Activated naive CD4-positive, alpha-beta T cell treated with anti-CD3 and anti-CD28 coated beads for 36 hours (primary cell): ENCODE measurements at places on chromosomes 4 and X.

GRCh38 chrX:129000018-129000417 is 523.3 kb downstream of the SMARCA1 start:
- no peak for DNase-seq

DNA sequence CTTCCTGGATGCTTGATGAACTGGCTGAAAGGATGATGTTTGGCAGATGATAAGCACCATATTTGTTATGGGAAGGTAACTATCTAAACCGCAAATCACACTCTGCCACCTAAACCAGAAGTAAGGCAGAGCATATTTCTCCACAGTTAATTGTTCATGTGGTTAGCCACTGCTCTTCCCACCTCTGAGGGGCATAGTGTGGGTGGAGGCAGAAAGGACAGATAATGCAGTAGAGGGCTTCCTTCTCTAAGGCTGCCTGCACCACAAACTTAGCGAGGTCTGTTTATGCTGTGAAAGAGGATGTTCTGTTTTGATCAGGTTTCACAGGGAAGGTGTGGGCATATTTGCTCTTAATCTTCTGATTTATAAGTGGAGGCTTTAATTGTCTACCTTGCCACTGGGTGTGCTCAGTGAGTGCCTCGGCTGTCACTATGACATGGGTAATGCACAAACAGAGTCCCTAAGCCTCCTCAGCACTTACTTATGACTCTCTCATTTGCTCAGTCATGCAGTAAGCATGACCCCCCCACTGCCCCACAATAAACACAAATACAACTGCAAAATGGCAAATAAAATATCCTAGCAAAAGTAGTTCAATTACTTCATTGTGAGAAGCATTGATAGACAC is 401.0 kb downstream of the TMA16 start:
- peak; percentile 3 for DNase-seq

- DNase-seq, result no peak
Observed at GRCh38 chr4:147034372-147034771, 88.7 kb upstream of the TTC29 start.

DNA sequence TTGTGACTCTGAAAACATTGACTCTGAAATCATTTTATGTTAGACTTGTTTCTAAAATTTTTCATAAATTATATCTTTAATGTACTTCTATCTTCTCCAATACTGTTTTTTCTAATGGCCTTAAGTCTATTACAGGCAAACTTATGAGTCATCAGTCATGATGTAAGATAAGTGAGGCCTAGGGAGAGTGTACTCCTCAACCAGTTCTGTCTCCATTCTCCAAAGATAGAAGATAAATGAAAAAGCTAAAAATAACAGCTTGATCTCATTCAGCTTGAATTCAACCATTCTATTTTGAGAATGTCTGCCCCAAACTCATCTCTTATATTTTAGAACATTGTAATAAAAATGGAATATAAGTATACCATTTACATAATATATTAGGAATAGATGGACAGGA is 34.5 kb downstream of the STBD1 start:
- DNase-seq, result no peak

DNA sequence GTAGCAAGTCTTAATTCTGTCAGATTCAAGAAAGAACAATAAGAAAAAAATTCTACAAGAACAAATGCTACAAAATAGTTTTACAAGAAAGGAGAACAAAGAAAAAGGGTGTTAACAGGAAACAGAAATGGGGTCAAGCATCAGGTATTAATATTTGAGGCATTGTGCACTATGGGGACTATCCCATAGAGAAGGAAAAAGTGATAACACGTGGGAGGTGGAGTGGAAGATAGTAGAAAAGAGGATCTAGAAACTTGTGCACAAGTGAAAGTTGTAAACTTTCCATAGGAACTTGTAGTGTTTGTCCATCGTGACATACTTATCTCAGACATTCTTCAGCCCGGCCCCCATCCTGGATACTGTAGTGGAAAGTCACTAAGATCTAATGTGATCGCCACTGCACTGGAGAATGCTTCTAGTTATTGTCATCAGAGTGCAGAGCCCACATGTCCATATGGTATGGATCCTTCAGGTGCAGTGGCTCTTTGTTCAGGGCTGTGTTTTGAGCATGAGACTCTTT is 15.4 kb upstream of the NFXL1 start:
- DNase-seq, result no peak

DNA sequence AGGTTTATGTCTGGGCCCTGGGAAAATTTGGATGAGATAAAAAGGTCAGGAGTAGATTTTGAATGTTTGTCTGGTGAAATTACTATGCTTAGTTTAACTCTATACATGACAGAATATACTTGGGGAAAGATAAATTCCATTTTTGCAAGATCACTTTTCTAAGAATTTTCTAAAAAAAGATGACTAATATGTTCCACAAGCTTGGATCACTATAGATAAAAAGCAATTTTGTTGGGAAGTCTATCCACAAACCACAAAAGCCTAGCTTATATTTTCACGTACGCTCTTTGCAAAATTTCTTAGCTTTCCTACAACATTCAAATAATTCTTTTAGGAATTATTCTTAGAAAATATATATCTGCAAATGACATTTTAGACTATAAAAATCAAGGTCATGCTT is 20.6 kb upstream of the COQ2 start:
- DNase-seq, result no peak

DNA sequence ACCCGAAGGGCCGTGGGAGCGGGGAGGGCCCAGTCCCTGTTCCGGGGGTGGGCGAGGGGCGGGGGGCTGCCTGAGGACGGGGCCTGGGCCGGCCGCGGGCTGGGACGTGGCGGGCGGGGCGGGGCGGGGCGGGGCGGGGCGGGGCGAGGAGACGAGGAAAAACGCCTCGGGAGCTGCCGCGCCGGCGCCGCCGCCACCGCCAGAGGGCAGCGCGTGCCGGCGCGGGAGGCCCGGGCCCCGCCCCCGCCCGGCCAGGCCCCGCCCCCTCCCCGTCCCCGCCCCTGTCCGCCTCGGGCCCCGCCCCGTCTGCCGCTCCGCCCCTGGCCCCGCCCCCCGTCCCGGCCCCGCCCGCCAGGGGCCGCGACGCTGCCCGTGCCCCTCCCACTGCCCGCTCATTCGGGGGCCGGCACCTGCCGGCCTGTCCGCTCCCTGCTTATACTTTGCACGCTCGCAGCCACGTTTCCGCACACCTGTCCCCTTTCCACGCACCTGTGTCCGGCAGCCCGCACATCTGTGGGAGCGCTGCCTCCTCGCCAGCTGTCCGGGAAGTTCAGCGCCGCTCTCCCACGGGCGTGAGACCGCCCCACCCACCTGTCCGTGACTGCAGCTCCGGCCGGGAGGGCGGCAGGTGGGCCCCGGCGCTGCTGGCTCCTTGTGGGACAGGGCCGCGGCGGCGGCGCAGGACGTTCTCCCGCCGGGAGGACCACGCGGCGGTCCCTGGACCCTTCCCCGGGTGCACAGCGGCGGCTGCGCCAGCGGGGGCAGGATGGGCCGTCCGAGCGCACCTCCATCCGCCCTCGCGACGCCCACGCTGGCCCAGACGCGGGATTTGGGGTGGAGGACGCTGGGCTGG is 1.7 kb upstream of the FGFRL1 start:
- peak; percentile 67 for DNase-seq

- DNase-seq, result no peak
Observed at GRCh38 chr4:34362654-34363053, 1881.7 kb downstream of the ARAP2 start.

DNA sequence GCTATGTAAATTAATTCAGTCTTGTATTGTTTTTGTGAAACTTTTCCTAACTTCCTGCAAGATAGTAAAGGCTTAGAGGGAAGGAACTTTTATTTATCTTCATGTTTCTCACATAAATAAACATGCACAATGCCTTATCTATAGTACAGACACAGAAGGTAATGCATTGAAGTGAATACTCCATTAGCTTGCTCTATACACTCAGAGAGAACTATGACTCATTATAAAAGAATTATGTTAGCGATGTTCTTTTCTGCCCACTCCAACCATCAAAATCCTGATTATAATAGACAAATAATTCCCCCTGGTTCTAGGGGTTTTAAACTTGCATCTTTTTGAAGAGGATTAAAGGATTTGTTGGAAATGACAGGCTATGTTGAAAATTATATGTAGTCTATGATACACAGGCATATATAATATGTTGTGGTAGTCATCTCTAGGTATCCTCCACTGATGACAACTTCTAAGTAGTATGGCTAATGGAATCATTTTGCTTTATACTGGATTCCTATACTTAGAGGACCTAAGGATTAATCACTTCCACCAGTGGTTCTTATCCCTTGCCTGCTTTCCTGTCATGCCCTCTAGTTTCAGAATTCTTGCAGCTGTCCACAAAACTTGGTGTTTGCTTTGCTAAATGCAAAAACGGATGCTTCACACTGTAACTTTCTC is 115.7 kb downstream of the NDST4 start:
- DNase-seq, result no peak

- no peak for DNase-seq
Observed at GRCh38 chr4:87321888-87322287, 794 bp downstream of the HSD17B13 start.

GRCh38 chrX:18461431-18461830 is 36.0 kb downstream of the CDKL5 start:
- no peak for DNase-seq

DNA sequence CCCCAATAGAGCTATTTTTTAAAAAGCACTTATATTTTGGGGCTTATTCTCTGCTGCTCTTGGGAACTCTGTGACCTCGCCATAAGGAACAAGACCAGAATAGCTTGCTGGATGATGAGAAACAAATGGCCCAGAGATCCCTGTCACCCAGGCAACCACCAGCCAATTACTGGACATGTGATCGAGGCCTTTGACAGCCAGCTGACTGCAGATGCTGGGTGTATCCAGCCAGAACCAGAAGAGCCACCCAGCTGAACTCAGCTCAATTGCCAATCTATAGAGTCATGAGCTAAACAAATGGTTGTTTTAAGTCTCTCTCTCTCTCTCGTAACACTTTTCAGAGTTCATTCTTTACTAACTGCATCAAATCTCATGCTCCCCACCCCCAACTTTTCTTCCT is 24.4 kb upstream of the CITED1 start:
- no peak for DNase-seq

DNA sequence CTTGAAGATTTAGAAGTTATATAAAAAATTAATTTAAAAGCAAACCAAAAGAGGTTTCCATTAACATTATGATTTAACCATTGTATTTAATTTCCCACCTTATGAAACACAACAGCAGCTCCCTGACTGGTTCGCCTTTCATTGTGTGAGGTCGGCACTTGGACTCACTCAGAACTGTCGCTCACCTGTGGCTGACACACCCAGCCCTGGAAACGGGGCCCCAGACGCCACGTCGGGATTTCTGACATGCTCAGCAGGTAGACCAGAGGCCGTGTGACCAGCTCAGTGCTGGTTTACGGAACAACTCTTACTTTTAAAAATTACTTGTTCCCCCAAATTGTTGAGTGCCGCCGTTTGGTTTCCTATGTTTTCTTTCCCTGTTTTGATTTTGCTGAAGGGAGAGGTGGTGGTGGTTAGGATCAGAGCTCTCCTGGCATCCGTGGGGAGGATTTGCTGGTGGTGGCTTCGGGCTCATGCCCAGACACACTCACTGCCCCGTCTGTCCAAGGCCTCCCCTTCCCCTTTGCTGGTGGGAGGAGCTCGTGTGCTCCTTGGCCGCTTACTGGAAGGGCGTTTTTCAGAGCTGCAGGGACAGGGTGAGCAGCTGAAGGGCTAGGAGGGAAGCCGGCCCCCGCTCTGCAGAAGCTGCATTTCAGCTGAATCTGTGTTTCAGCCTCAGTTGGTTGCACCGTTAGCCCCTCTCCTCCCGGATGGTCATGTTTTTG is 59.2 kb downstream of the CPLX1 start:
- no peak for DNase-seq

DNA sequence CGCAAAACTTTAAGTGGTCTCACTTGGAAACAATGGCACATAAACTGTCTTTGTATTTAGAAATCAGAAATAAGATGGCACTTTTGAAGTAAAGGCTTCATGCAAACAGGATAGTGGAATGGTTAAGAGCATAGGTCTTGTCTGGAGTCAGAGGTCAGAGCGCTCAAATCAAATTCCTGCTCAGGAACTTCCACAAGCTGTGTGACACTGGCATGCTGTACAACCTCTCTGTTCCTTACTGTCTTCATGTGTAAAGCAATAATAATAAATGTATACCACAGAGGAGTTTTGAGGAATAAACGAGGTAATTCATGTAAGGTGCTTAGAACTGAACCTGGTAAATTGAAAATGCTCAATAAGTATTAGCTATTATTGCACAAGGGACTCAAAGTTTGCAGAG is 43.4 kb upstream of the ACSL4 start:
- DNase-seq, result no peak

GRCh38 chr4:173248690-173249089 is 80.1 kb downstream of the GALNT7 start:
- DNase-seq, result no peak

DNA sequence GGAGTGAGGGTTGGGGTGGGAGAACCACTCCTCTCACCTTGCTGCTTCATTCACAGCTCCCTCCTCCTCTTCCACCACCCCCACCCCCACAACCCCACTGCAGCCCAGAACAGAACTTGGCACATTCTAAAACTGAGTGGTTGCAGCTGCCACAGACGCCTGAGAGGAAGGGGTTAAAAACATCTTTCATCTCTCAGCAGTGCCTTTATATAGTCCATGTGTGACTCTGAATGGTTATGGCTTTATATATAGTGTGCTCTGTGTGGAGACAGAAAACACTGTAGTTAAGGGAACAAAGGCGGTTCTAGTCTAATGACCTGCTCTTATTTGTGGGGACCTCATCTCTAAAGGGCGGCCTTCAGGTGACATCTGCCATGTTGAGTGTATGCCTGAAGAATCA is 144.8 kb downstream of the BCOR start:
- DNase-seq, result no peak

- peak; percentile 15 for DNase-seq
Observed at GRCh38 chrX:124274438-124275181, 57.9 kb upstream of the TEX13D start.

DNA sequence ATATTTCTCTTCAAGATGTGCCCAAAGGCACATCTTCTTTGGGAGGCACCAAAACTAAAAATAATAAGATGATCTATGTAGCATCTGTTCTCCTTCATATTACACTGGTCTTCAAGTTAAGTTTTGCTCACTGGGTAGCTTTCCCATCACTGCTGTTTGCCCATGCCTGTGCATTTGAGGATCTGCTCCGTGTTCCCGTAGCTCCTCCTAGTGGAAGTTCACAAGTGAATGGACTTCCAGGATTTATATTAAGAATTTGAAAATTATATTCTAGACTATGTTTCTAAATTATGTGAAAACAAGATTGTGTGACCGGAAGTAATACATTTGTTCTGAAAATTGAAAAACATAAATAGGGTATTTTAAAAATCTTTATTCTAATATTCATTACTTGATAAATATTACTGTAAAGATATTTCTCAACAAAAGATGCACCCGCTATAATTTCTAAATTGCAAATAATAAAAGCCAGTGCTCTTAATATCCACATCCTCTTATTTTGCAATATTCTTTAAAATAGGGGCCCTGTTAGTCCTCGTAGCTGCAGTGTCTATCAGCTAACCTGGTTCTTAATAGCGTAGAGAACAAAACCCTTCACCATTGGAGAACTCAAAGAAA is 147.7 kb downstream of the RBM46 start:
- DNase-seq, result no peak

DNA sequence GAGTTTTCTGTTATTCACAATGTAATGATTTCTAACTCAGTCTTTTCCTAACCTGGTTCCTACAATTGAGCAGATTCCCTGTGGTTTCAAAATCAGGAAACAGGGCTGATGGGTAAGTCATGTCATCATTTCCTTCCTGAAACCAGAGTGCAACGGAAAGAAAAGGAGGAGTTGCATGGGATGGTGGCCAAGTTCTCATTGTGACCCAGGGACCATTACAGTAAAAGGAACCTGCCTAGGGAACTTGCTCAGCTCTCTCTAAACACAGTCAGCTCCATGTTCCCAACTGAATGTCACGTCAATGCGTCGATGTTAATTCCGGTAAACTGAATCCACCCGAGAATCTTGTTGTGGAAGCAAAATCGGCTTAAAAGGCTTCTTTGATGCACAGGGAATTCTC is 51.2 kb downstream of the LGI2 start:
- no peak for DNase-seq
